CD4-positive, alpha-beta T cell (primary cell): ENCODE measurements at places on chromosomes 2 and 18. TPM values are rescaled to one million over a fixed set of nuclear protein-coding genes. Genes with fewer than 3 reads are reported as not detected.

The ERICH2 gene
- not detected for total RNA-seq

- no peak for DNase-seq
Measured at GRCh38 chr2:77199411-77199810, 322.8 kb downstream of the LRRTM4 start.

GRCh38 chr18:24669015-24669414, 208.6 kb downstream of the HRH4 start:
- DNase-seq: no peak

GRCh38 chr2:84283506-84283905, 175.6 kb downstream of the SUCLG1 start:
- DNase-seq: no peak

The CHRNG gene
- total RNA-seq: not detected

- DNase-seq: no peak
Measured at GRCh38 chr2:237669283-237669627, 41.9 kb downstream of the LRRFIP1 start.

DNA sequence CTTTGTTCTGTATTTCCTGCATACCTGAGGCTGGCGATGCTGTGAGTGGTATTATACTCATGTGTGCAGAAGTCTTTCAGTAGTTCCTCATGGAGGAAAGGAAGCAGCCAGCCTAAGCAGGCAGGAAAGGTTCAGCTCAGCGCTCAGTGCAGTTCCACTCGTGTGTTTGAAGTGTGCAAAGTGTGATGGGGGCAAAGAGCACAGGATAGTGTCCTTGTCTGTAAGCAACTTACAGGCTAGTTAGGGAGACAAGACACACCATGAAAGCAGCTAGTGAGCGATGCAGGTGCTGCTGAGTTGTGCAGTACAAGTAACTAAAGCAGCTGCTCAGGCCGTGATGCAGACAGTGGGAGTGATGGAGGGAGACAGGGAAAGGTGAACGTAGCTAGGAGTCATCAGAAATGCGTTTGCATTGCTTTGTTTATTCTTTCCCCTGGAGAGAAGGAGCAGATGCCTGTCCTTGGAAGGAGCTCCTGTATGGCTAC, 146.2 kb downstream of the LDLRAD4 start:
- no peak for DNase-seq

DNA sequence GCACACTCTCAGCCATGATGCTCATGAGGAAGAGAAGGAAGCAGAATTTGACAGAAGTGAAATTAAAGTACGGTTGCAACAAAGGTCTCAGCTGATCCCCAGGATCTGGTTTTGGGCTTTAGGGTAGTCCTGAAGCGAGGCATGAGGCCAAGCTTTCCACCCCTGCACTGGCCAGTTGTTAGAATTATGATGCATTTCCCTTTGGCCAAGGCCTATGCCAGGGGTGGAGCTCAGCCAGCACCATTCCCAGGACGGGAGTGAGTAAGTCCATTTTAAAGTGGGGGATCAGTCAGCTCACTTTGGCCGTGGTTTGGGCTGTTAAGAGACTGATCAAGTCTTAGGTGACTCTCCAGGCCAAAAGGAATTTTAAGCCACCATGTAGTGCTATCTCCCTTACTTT, 314.5 kb upstream of the MMADHC start:
- no peak for DNase-seq

DNA sequence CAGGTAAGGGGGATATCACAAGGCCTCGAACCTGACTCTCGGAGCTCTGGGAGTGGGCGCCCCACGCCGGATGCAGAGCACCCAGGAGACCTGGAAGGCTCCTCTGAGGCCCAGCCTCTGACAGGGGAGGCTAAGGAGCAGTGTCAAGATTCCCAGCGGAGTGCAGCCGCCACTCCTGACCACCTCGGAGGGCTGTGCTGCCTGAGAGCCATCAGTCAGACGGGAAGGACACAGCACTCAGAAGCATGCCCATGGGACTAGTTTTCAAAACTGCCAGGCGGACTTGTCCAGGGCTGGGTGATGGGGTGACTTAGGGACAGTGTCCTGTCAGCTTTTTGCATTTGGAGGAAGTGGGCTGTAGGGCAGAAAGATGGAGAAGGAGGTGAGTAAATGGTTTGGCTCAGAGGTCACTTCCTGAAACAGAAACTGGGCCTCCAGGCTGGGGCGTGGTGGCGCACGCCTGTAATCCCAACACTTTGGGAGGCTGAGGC, 34.6 kb upstream of the B3GNT7 start:
- no peak for DNase-seq

The SLC23A3 gene
- total RNA-seq: 0.36 TPM

- no peak for DNase-seq
Measured at GRCh38 chr2:14790041-14790640, 157.6 kb downstream of the LRATD1 start.

- no peak for DNase-seq
Measured at GRCh38 chr2:189866296-189866695, 82.0 kb downstream of the PMS1 start.

The ANKRD30B gene
- total RNA-seq: not detected
